ENCODE measurements at places on chromosomes 16 and 17. TPM values are rescaled to one million over a fixed set of nuclear protein-coding genes. Genes with fewer than 3 reads are reported as not detected.

Gene BIRC5
- total RNA-seq, result 15.5 TPM

Gene CCL4L2
- total RNA-seq, result 0.14 TPM

Gene CAPNS2
- 0.92 TPM for total RNA-seq

Gene MFAP4
- total RNA-seq, result 26.3 TPM

Gene ESRP2
- 0.09 TPM for total RNA-seq

Gene KRT15
- 0.74 TPM for total RNA-seq

Gene RNF112
- 6.1 TPM for total RNA-seq

Gene SNX20
- total RNA-seq, result not detected

Gene KRT31
- total RNA-seq, result not detected

Gene ODAD4
- total RNA-seq, result 0.74 TPM

Gene CA5A
- not detected for total RNA-seq

Gene SLC12A3
- total RNA-seq, result under 0.01 TPM

Gene CPNE7
- 3.6 TPM for total RNA-seq

Gene MAF
- total RNA-seq, result 21.9 TPM

Gene NPIPB9
- 0.71 TPM for total RNA-seq

Gene SARM1
- 10.5 TPM for total RNA-seq

Gene VPS35
- total RNA-seq, result 87.8 TPM

Gene PERCC1
- not detected for total RNA-seq

Gene SMIM5
- total RNA-seq, result not detected

Gene NETO2
- 5.2 TPM for total RNA-seq

Gene KRTAP1-1
- not detected for total RNA-seq

Gene ALOXE3
- under 0.01 TPM for total RNA-seq

Gene SLC5A10
- under 0.01 TPM for total RNA-seq

Gene CCL17
- not detected for total RNA-seq

Gene ZNF778
- total RNA-seq, result 8.5 TPM

Gene GJD3
- total RNA-seq, result 1.8 TPM

Gene CDC6
- total RNA-seq, result 1.8 TPM

Gene SCNN1G
- not detected for total RNA-seq

Gene VMO1
- total RNA-seq, result 0.74 TPM

Gene HOXB3
- total RNA-seq, result under 0.01 TPM

Gene TBC1D26
- under 0.01 TPM for total RNA-seq

Gene MRPL12
- 5.4 TPM for total RNA-seq

Gene LRRC3C
- total RNA-seq, result not detected

Gene HIC1
- total RNA-seq, result 20.5 TPM

Gene OR3A3
- total RNA-seq, result not detected

Gene ZNF750
- total RNA-seq, result not detected

Gene BCAR1
- total RNA-seq, result 36.0 TPM

Data from smooth muscle cell of bladder (primary cell).